ENCODE measurements at places on chromosomes 3 and 15.

DNA sequence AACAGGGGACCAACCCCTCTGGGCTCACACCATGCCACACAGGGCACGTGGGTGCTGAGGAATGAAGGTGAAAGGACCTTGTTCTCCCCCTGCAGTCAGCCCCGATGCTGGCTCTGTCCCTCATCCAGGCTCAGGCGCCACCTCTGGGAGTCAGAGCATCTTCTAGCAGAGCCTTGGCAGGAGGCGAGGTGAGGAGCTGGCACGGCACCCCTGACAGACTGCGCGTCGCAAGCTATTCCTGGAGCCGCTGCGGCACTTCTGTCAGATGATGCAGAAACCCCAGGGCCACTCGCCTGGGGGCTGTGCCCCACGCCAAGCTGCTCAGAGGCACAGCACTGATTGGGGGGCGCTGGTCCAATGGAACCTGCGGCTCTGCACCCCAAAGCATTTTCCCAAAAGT, 62.0 kb downstream of the MGLL start:
- DNase-seq: no peak

- peak; percentile 26 for DNase-seq
Measured at GRCh38 chr3:154421083-154421482, 8.9 kb downstream of the GPR149 start.

GRCh38 chr3:127693336-127693843, 20.6 kb downstream of the ABTB1 start:
- DNase-seq: no peak

DNA sequence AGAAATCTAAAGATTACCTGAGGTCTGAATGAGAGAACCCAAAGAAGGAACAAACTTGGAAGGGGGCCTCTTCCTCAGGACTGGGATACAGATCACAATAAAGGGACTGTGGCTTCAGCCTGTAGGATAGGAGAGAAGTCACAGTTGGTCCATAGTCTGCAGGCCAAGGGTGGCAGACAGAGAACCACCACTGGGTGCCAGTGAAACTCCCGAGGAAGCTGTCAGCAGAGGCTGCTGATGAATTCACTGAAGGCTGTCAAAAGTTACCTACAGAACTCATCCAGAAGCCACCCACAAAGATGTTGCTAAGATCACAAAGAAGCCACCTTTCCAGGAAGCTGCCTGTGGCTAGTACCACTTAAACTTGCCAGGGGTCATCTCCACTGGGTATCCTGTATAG, 78.5 kb downstream of the TMCO5A start:
- no peak for DNase-seq

DNA sequence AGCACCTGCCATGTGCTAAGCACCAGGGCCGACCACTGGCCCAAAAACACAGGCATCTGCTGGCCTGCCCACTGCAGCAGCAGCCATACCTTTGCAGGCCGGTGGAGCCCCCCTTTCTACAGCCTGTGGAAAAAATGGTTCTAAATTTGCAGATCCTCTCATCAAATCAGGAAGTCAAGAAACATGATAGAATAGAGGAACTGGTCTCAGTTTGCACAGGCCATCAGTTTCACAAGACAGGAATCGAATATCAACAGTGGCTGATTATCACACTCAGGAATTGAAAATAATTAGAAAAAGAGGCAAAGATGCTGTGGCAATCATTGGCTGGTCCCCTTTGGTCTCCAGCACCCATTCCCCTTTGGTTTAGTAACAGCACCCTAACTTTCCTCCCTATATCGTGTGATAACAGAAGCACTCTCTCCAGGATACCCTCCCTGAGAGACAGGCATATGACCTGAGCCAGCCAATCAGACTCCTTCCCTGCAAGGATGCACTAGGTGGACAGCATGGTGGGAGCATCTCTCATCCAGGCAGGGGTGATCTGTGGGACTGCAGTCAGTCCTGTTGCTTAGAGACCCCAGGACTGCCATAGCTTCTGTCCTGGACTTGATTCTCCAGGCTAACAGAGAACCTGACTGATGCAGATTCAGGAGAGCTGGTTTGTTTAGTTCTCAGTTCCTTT, 3.5 kb upstream of the PAK6 start:
- no peak for DNase-seq

- no peak for DNase-seq
Measured at GRCh38 chr3:56677286-56677685, 5.8 kb downstream of the TASOR start.

GRCh38 chr3:193788189-193788991, 195.4 kb downstream of the OPA1 start:
- DNase-seq: peak; percentile 65

GRCh38 chr15:61671736-61672135, 388.5 kb downstream of the VPS13C start:
- DNase-seq: no peak

DNA sequence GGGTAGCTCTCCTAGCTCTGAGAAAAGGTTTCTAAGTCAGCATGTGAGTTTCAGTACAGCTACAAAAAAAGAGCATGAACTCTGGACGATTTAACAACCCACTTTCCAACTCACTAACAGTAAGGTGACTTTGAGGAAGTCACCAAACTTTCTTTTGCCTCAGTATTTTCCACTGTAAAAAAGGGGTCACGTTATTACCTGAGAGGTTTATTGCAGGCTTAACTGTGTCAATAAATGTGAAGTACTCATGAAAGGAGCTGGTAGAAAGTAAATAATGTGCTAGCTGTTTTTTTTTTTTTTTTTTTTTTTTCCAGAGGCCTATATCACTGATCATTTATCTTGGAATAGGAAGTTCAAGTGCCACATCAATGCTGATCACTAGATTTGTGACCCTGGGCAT, 89.3 kb downstream of the PLSCR2 start:
- DNase-seq: no peak

DNA sequence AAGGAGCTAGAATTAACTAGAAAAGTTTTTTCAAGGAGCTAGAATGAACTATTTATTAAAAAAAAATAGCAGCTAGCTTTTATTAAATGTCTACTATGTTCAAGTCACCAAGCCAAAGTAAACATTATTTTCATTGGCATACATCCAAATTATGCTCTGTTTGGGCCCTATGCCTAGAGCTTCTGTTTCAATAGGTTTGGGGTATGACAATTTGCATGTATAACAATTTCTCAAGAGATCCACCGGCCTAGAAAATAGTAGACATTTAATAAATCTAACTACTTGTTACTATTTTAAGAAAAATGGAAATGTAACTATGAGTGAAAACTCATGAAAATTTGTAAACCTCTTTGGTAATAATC, 8.0 kb downstream of the GABRR3 start:
- DNase-seq: no peak

- DNase-seq: no peak
Measured at GRCh38 chr3:119557877-119558269, 1.5 kb downstream of the CD80 start.

DNA sequence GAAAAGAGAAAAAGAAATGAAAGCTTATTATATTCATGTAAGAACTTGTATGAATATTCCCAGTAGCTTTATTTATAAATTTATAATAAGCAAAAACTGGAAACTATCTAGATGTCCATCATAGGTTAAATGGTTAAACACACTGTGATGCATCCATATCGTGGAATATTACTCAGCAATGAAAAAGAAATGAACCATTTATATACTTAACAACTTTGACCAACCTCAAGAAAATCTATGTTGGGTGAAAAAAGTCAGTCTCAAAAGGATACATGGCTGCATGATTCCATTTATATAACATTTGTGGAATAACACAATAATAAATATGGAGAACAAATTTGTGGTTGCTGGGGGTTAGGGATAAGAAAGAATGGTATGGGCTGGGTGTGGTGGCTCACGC, 713.0 kb upstream of the SGO1 start:
- no peak for DNase-seq

DNA sequence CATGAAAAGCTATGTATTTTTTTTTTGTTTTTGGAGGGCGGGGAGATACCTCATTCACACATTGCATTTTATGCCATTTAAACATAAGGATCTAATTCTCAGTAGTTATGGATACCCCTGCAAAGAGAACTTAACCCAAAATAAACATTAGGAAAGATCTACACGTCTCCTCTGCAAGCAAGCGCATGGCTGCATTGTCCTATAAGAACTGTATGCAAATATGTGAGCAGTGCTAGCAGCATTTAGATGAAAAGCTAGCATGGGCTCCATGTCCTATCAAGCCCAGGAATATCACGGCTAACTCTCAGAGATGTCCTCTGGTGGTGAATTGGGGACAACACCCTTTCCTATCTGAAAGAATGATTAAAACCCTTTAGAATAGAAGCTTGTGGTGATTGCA, 292.8 kb downstream of the MEX3B start:
- DNase-seq: no peak

DNA sequence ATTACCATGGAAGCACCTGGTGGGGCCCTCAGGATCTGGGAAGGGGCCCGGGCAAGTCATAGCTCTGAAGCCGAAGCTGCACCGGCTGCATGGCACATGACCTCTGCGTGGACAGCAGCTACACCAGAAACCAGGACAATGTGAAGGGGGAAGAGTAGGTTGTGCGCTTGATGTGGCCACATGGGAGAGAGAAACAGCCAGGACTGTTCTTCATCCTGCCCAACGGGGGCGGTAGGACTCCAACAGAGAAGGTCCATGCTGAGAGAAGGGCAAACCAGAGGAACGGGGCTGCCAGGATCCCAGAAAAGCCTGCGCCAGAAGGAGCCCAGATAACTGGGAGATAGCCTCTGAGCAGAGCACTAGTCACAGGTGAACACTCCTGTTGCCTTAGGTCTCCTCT, 54.9 kb upstream of the PRR20G start:
- DNase-seq: no peak

DNA sequence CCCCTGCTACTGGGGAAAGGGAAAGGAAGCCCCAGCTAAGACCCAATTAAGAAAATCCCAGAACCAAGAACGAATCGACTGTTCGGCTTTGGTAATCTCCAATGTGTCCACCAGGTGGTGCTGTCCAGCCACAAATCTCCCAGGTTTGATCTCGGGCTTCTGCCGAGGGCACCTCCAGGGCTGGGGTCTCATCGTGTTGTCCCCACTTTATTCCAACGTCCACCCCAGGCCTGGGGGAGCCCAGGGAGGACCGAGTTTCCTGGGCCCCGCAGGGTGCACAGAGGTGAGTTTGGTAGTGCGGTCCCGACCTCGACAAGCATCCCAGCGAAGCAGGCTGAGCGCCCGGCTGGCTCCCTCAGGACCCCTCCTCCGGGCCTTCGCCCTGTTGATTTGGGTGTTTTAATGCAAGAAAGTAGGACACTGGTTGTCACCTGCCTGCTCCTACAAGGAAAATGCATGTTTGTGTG, 185.1 kb downstream of the GOLGA6L6 start:
- peak; percentile 51 for DNase-seq

DNA sequence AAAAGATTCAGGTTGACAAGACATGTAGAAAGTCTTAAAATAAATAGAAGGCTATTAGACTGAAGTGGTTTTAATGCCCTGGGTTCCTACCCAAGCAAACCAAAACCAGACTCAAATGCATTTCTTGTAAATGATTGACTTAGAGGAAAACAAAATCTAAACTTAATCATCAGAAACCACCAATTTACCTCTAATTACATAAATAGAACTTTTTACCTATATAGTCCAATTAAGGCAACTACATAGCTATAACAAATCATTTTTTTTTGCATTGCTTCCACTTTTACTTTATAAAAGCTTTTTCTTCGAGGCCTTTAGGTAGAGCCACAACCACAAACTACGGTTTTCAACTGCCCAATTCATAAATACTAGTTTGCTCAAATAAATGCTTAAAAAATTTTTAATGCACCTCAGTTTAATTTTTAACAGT, 231.3 kb upstream of the ARHGEF26 start:
- DNase-seq: no peak

- DNase-seq: no peak
Measured at GRCh38 chr15:25797035-25797434, 66.1 kb downstream of the ATP10A start.

GRCh38 chr3:77780278-77780996, 740.5 kb downstream of the ROBO2 start:
- DNase-seq: no peak

- DNase-seq: peak; percentile 23
Measured at GRCh38 chr15:88834211-88834812, 31.1 kb downstream of the ACAN start.

DNA sequence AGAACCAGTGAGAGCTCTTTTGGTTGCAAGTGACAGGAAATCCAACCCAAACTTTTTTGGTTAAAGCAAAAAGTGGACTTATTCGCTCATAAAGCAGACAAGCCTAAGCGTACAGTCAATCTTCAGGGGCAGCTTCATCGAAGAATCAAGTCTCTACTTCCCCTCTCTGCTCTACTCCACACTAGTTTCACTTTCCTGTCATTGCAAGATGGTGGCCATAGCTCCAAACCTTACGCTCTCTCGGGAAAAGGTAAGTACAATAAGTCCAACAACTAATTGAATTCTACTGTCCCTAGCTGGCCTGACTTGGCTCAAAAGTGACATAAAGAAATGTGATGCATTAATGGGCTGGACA, 24.9 kb upstream of the ZNF710 start:
- DNase-seq: no peak

GRCh38 chr3:133749427-133750258, 3.5 kb downstream of the TF start:
- DNase-seq: no peak

GRCh38 chr15:90063770-90064247, 38.5 kb downstream of the IDH2 start:
- no peak for DNase-seq

DNA sequence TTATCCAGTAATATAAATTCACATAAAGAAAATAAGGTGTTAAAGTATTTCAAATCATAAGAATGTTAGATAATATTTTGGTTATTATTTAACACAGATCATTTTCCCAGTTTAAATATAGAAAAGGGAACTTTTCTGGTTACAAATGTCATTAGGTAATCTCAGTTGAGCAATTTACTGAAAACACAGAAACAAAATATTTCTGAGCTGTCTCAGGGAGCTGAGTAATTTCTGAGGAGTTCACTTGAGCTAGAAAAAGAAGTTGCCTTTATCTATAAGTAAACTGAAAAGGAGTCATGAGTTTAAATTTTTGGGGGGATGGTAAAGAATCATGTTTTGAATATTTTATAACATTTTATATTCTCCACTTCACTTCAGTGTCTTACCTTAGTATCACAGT, 855.4 kb upstream of the ARPP21 start:
- no peak for DNase-seq

DNA sequence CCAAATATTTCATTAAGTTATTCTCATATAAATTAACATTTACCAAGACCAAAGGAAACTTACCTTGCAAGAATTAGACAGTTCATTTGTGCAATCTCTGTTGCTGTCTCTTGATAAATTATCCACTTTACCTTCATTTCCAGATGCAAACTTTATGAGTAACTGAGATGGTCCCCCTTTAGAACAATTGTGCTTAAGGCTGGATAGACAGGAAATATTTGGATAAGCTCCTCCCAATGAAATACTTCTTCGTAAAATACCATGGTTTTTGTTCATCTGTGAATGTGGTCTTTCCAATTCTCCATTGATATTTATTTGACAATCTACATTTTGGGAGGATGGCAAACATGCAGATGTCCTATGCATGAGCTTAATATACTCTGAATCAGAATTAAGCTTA, 78.2 kb downstream of the NEDD4 start:
- DNase-seq: no peak

DNA sequence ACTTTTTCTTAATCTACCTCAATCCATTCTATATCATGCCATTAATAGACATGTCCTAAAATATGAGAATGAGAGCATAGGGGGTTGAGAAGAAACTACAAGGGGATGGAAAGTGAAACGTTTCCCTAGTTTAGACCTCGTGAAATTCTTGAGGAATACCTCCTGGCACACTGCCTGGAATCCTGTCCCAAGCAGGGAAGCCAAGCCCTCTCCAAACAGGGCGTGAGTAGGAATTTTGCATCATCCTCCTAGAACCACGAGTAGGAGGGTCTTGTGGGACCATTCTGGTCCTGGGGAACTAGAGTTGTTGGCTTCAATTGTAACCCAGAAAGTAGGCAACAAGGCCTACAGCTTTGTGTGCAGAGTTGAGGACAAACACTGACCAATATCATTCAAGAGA, 19.6 kb upstream of the C3orf80 start:
- no peak for DNase-seq
